HepG2 (cell line): ENCODE measurements at places on chromosomes 3 and 15. TPM values are rescaled to one million over a fixed set of nuclear protein-coding genes. Genes with fewer than 3 reads are reported as not detected.

DNA sequence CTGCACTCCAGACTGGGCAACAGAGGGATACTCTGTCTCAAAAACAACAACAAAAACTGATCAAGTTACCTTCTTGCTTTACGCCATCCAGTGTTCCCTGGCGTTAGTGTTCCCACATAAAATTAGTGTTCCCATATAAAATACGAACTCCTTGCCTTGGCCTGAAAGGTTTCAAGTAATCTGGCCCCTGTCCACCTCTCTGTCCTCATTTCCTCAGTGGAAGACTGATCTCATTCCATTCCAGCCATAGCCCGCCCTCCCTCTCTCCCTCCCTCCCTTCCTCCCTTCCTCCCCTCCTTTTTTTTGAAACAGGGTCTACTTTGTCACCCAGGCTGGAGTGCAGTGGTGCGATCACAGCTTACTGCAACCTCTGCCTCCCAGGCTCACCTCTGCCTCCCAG lies 2.8 kb upstream of the CAND2 start:
- DNase-seq: no peak

DNA sequence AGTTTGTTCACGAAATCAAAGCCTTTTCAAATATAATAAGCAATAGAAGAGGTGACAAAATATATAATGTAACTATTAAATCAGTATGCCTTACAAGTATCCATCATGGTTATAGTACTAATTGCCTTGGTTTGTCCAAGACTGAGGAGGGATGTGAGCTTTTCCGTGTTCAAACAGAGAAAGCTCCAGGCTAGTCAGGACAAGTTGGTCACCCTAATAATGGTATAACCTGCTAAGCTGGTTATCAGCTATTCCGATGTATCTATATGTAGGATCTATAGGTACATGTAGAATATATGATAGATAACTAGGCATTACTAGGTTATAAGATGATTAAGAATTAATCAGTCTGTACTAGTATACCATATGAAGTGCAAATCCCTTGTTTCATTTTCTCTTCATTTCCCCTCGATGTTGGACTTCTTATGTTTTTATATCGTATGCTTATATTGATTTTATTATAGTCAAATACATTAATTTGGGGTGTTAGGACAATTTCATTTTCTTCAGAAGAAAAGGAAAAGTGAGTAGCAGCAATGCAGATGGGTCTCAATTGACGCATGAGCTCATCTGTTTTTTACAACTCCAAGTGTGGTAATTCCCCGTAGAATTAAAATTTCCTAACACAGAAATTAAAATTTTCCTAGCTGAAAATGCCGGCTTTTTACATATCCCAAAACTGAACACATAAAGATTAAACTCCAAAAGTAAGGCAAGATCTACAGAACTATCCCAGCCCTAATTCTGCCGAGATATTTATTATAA lies 419.1 kb downstream of the TIGIT start:
- no peak for DNase-seq

DNA sequence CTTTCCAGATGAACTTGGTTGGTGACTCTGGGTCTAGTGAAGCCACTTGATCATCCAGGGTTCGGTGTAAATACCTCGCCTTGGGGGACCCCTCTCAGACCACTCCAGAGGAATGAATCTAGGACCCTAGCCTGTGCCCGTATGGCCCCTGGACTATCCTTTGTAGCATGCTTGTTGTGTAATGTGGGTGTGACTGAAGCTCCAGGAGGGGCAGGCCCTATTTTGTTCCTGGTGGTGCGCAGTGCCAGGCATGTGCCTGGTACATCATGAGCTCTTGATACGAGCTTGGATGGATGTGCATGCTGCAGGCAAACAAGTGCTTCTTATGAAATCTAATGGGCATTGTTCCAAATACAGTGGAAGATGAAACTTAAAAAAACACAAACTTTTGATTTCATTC lies 82.8 kb downstream of the EBLN2 start:
- DNase-seq: no peak

DNA sequence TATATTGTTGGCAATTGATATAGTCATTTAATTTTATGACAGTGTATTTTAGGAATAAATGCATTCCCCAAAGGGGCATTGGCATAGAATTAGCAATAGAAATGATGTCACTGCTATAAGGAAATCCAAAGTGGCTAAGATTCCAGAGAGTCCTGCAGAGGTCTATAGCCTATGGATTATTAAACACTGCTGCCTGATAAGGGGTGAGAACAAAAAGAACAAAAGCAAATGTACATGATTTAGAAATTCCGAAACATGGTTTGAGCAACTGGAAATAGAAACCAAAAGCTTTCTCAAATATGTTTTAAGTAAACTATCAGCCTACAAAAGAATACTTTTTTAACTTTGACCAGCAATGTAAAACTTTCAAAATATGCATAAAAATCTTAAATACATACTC lies 280.1 kb upstream of the RASGRP1 start:
- DNase-seq: no peak

DNA sequence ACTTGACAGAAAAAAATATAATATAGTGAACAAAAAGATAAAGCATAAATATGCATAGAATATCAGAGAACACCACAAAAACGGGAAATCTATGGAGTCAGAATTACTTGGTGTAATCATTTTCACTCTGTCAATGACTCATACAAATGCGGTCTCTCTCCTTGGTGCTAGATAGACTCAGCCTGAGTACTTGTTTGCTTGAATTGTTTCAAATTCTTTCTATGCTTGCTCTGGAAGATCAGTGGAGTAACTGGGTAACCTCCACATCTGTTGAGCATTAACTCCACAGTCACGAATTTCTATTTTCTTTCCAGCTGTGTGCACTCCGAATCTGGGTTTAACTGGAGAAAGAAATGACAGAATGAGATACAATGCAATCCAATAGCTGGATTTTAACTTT lies 760.4 kb downstream of the ZPLD1 start:
- DNase-seq: no peak

- no peak for DNase-seq
Measured at GRCh38 chr3:66342717-66343356, 122.0 kb downstream of the SLC25A26 start.

DNA sequence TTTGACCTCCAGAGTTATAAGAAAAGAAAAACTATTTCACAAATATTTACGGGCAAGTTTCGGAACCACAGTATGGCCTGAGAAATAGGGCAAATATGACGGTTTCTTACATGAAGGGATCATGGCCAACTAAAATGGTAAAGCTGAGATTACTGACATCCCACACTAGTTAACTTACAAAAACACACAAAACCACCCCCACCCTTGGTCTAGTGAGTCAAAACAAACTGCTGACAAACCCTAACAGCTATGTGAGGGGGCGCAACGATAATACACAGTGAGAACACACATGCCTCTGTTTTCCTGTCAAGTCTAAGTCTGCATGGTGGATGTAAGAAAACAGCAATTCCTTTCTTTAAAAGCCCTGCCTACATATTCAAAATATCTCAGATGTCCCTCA lies 32.3 kb downstream of the CBLB start:
- DNase-seq: peak; percentile 20

DNA sequence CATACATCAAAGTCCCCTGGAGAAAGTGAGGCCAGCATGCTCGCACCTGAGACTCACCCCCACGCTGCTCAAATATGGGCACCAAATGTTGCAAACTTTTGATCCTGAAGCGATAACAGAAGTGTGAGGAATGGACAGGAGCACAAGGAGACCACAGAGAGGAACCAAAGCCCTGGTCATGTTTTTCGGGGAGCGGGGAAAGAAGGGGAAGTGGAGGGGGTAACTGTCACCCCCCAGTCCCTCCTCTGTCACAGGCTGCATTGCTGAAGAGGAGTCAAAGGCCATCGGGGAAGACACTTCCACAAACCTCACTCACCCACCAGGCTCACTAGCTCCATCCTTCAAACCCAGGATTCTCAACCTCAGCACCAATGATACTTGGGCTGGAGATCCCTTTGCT lies 182.4 kb downstream of the UACA start:
- DNase-seq: no peak

DNA sequence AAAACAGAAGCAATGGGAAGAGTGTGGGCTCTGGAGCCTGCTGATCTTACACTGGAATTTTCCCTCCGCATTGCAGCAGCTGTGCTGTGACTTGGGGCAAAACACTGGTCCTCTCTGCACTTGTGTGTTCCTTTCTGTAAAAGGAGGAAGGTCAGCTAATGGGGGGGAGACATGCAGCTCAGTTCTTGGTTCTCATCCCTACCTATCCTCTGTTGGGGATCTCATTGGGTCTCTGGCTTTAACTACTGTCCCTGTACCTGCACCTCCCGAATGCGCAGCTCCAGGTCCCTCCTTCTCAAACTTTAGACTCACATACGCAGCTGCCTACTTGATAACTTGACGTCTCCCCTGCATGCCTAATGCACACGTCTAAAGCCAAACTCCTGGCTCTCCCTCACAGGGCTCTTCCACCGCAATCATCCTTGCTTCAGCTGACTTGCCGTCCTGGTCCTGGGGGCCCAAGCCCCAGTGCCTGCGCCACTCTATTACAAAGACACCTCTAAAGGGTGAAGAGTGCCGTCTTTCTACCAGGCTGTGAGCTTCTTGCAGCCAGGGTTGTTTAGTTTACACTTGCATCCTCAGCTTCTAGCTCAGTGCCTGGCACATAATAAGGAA lies 5.9 kb upstream of the TMEM44 start:
- DNase-seq: no peak

DNA sequence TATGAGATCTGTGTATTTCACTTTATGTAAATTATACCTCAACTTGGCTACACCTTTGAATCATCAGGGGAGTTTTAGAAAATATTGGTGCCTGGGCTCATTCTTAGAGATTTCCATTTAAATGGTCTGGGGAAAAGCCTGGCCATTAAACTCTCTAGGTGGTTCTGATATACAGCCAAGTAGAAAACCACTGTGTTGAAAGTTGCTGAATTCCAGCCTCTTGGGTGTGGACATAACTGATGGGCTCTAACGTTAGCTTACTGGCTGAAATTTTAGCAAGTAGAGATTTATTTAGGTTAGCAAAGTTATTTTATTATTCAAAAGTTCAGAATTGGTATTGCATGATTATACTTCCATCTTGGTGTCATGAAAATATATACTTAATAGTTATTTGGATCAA lies 84.1 kb downstream of the ATG7 start:
- no peak for DNase-seq

DNA sequence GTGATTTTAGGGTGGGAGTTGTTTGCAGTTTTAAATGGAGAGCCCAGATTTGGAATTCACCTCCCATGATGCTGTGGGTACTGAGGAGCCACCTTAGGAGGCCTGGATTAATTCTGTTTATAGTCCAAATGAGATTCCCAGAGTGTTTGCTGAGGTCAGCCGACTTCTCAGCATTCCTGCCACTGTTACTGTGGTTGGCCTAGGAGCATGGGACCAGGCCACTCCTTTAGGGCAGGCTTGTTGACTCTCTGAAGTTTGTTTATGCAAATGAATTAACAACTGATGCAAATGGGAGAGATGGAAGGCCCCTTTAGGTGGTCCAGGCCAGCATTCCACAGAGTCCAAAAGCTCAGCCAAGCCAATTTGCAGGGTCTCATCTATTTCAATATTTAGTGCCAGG lies 46.1 kb downstream of the CACNA2D3 start:
- no peak for DNase-seq

- DNase-seq: no peak
Measured at GRCh38 chr15:88834211-88834812, 31.1 kb downstream of the ACAN start.

GRCh38 chr15:92934716-92935115 lies 34.6 kb downstream of the CHD2 start:
- DNase-seq: no peak

GRCh38 chr3:16448639-16449070 lies 64.8 kb downstream of the RFTN1 start:
- no peak for DNase-seq

Gene BFSP2
- not detected in 2 replicates for polyA plus RNA-seq

Gene FES
- 4.0 and 4.3 TPM in 2 replicates for polyA plus RNA-seq

Gene CYP8B1
- polyA plus RNA-seq: 2.0 and 2.8 TPM in 2 replicates

Gene C3orf62
- polyA plus RNA-seq: 3.9 and 4.3 TPM in 2 replicates
